ENCODE measurements at places on chromosomes 6 and 20.
A peak's percentile ranks its signal among the peaks of the same experiment; 100 is the strongest.

DNA sequence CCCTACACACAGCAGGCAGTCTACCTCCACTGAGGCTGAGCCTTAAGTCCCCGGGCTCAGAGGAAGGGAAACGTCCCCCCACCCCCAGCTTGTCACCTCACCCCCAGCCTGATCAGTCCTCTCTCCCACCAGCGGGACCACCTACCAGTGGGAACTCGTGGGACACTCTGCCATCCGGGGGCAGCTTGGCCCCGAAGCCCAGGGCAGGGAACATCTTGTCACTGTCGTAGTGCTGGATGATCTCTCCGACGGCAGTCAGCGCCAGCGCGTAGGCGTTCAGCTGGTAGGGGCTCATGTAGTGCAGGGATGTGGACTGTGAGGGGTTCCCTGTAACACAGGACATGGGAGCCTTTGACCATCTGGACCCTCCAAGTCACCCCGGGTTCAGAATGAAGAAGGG lies 48.6 kb downstream of the RAB44 start:
- no peak overlapping the region for H3K27ac ChIP-seq
- H3K4me3 ChIP-seq, result no peak overlapping the region
- no peaks in the 10 kb centered on the region for H3K36me3 ChIP-seq
- DNase-seq, result no peak

GRCh38 chr6:38112181-38112580 lies 292.7 kb downstream of the ZFAND3 start:
- no peaks in the 10 kb centered on the region for H3K36me3 ChIP-seq
- H3K4me1 ChIP-seq, result no peaks in the 10 kb centered on the region
- no peaks in the 10 kb centered on the region for H3K27me3 ChIP-seq

GRCh38 chr6:25253351-25253750 lies 25.8 kb upstream of the CARMIL1 start:
- H3K27me3 ChIP-seq, result no peaks in the 10 kb centered on the region
- H3K27ac ChIP-seq, result no peak overlapping the region
- H3K4me3 ChIP-seq, result no peak overlapping the region
- no peaks in the 10 kb centered on the region for H3K4me1 ChIP-seq
- DNase-seq, result no peak

DNA sequence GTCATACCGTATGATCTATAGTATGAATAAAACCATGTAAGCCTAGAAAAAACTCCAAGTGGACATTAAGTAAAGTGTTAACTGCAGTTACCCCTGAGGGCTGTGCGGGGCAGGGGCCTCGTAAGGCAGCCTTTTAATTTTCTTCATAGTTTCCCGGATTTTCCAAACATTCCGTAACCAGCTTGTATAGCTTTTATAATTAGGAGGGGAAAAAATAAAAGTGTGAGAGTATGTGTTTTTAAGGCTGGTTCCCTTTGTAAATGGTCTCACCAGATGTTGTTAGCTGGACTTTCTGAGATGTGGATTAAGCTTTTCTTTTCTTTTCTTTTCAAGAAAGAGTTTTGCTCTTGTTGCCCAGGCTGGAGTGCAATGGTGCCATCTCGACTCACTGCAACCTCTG lies 7.0 kb downstream of the KIAA1755 start:
- H3K36me3 ChIP-seq, result no peaks in the 10 kb centered on the region
- no peaks in the 10 kb centered on the region for H3K27me3 ChIP-seq
- peak overlapping the region; percentile 67 for H3K27ac ChIP-seq

GRCh38 chr6:3019749-3020320 lies 20.1 kb downstream of the NQO2 start:
- DNase-seq, result no peak
- H3K4me1 ChIP-seq, result peaks cover 6% of the 10 kb centered on the region
- H3K27me3 ChIP-seq, result no peaks in the 10 kb centered on the region
- peaks cover 26% of the 10 kb centered on the region for H3K36me3 ChIP-seq

GRCh38 chr6:100433726-100434435 lies 30.8 kb downstream of the SIM1 start:
- no peak overlapping the region for H3K4me3 ChIP-seq
- H3K36me3 ChIP-seq, result no peaks in the 10 kb centered on the region
- H3K4me1 ChIP-seq, result no peaks in the 10 kb centered on the region
- no peak overlapping the region for H3K27ac ChIP-seq
- no peaks in the 10 kb centered on the region for H3K27me3 ChIP-seq

DNA sequence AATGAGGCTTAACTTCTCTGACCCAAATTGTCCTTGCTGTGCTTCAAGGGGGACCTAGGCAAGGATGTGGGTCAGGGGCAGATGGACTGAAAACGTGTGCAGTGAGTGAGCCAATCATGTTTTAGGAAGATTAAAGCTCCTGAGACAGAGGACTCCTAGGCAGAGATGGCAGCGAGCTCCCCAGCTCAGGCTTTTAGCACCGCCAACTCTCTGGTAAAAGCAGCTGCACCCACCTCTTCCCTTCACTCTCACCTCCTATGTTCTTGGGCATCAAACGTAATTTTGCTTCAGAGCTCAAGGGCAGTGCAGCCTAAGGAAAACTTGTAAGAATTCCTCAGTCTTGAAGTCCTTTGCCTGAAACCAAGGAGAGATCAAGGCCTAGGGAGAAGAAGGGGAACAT lies 10.3 kb downstream of the RPP21 start:
- no peaks in the 10 kb centered on the region for H3K36me3 ChIP-seq
- H3K4me1 ChIP-seq, result no peaks in the 10 kb centered on the region
- no peak overlapping the region for H3K27ac ChIP-seq

DNA sequence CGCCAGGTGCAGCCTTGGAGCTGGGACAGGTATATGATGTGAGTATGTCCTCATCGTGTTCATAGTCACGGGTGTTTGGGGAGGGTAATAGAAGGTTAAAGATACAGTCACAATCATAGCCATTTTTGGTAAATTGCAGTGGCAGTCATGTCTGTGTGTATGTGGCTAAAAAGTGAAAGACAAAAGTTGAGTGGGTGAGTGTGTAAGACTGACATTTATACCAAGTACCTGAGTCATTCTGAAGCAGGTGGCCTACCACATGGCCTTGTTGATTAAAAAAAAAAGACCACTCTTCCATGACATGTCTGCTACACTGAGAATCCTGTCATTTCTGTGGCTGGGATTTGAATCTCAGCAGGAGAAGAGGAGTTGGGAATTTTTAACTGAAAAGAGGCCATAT lies 181.9 kb downstream of the SCP2D1 start:
- no peak overlapping the region for H3K27ac ChIP-seq
- no peaks in the 10 kb centered on the region for H3K27me3 ChIP-seq

DNA sequence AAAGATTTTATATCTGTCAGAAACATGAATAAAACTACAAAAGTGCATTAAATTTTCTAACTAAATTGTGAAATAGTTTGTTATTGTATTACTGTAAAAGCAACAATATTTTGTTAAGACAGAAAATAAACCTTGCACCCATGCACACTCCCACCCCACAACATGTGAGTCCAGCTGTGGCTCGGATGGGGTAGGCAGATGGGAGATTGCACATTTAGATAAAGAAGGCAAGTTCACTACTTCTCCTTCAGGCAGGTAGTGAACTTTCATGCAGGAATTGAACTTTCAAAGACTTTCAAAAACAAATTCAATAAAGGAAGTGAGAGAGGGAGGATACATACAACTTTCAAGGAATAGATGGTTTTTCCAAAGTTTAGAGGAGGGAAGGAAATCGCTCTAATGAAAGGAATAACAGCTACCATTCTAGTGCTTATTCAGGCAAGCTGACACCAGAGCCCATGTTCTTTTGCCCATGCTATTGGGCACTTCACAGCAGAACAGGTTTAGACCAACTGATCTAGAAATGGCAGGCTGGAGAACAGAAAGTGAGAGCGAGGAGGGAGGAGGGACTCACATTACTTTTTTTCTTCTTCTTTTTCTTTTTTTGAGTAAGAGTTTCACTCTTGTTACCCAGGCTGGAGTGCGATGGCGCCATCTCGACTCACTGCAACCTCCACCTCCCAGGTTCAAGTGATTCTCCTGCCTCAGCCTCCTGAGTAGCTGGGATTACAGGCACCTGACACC lies 28.5 kb downstream of the SF3B5 start:
- no peaks in the 10 kb centered on the region for H3K27me3 ChIP-seq
- no peak for DNase-seq
- peaks cover 10% of the 10 kb centered on the region for H3K4me1 ChIP-seq
- no peaks in the 10 kb centered on the region for H3K36me3 ChIP-seq

DNA sequence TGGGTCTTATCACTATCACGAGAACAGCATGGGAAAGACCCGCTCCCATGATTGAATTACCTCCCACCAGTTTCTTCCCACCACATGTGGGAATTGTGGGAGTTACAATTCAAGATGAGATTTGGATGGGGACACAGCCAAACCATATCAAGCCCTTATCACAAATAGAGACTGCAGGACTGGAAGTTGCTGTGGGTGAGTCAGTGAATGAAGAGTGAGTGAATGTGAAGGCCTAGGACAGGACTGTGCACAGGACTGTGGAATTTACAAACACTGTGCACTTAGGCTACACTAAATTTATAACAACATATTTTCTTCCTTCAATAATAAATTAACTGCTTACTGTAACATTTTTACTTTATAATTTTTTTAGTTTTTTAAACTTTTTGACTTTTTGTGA lies 30.2 kb upstream of the BCAS1 start:
- no peaks in the 10 kb centered on the region for H3K4me1 ChIP-seq
- H3K27me3 ChIP-seq, result no peaks in the 10 kb centered on the region
- no peak for DNase-seq
- H3K36me3 ChIP-seq, result no peaks in the 10 kb centered on the region
- H3K27ac ChIP-seq, result no peak overlapping the region
- no peak overlapping the region for H3K4me3 ChIP-seq

- H3K4me3 ChIP-seq, result no peak overlapping the region
- no peaks in the 10 kb centered on the region for H3K27me3 ChIP-seq
- DNase-seq, result no peak
- H3K4me1 ChIP-seq, result no peaks in the 10 kb centered on the region
- H3K36me3 ChIP-seq, result no peaks in the 10 kb centered on the region
These were observed 292.9 kb downstream of the THBS2 start for GRCh38 chr6:168960551-168961263.

- no peak overlapping the region for H3K27ac ChIP-seq
- no peaks in the 10 kb centered on the region for H3K27me3 ChIP-seq
- H3K4me1 ChIP-seq, result no peaks in the 10 kb centered on the region
- no peaks in the 10 kb centered on the region for H3K36me3 ChIP-seq
- no peak overlapping the region for H3K4me3 ChIP-seq
- no peak for DNase-seq
These were observed 51.8 kb downstream of the ELOVL4 start for GRCh38 chr6:79895382-79896074.

GRCh38 chr6:132893772-132894490 lies 79.6 kb downstream of the RPS12 start:
- H3K27me3 ChIP-seq, result no peaks in the 10 kb centered on the region
- no peak for DNase-seq
- no peak overlapping the region for H3K4me3 ChIP-seq
- H3K27ac ChIP-seq, result no peak overlapping the region
- H3K4me1 ChIP-seq, result no peaks in the 10 kb centered on the region

DNA sequence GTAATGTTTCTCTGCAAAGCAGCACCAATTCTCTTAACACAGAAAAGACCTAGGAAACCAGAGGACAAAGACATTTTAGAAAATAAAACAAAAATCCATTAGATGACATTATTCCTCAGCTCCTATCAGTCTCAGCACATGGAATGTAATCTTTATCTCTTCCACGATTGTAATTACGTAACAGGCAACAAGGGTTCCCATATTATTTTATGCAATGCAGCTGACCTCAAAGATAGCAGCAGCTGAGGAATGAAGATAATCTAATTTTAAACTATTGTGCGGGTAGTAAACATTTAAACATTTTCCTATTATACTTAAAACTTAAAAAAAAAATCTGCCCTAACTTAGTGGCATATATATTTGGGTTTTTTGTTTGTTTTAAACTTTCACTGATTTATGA lies 33.0 kb upstream of the PTCHD4 start:
- no peaks in the 10 kb centered on the region for H3K36me3 ChIP-seq
- no peak for DNase-seq
- H3K27me3 ChIP-seq, result no peaks in the 10 kb centered on the region
- no peaks in the 10 kb centered on the region for H3K4me1 ChIP-seq
- no peak overlapping the region for H3K27ac ChIP-seq

DNA sequence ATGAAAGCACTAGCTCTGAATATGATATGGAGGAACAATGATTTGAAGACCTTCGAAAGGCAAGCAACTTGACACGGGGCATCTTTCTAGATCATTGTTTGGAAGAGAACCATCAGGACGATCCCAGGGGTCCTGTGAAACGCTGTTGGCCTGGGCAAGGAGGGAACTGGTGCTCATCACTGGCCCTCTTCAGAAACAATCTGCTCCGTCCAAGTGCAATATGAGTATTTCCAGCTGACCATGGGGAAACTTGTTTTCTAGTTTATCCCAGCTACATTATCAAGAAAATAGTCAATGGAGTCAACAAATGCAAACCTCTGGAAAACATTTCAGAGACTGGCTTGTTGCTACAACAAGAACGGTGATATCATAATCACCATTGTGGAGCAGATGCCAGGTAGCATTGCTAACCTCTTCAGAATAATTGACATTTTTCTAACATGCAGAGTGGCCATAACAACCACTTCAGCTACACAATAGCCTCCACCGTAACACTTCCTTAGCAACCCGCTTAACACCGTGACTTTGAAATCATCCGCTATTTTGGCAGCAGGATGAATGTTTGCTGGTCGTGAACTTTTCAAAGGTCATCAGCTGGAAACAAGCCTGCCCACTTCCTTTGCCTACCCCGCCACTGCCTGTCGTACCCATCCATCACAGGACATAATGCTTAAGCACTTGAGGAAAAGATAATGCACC lies 112.0 kb upstream of the PDE10A start:
- H3K27me3 ChIP-seq, result no peaks in the 10 kb centered on the region
- H3K36me3 ChIP-seq, result no peaks in the 10 kb centered on the region
- H3K27ac ChIP-seq, result no peak overlapping the region
- no peak for DNase-seq
- H3K4me1 ChIP-seq, result no peaks in the 10 kb centered on the region

DNA sequence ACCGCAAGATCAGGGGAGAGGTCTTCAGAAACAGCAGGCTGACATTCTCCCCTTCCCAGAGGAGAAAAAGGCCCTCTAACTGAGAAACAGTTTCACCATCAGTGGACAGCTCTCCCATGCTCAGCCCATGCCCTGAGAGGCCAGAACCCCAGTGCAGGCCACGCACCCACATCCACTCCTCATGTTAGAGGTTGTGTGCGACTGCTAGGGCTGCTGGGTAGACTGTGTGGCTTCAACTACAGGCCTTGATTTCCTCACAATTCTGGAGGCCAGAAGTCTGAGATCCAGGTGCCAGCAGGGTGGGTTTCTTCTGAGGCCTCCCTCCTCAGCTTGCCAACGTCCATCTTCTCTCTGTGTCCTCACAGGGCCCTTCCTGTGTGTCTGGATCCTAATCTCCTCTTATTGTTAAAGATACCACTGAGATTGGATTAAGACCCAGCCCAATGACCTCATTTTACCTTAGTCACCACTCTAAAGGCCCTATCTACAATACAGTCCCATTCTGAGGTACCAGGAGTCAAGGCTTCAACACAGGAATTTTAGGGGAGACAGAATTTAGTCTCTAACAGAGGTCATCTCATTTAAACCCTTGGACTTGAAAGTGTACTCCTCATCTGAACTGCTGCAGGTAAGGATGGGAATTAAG lies 67.7 kb upstream of the CD93 start:
- H3K4me3 ChIP-seq, result no peak overlapping the region
- no peaks in the 10 kb centered on the region for H3K27me3 ChIP-seq
- no peak overlapping the region for H3K27ac ChIP-seq
- peak; percentile 40 for DNase-seq

- H3K27ac ChIP-seq, result peak overlapping the region; percentile 34
- H3K27me3 ChIP-seq, result no peaks in the 10 kb centered on the region
- H3K36me3 ChIP-seq, result no peaks in the 10 kb centered on the region
- DNase-seq, result no peak
These were observed 34.7 kb upstream of the LAMA4 start for GRCh38 chr6:112289038-112289566.

- no peak overlapping the region for H3K27ac ChIP-seq
- H3K36me3 ChIP-seq, result no peaks in the 10 kb centered on the region
- DNase-seq, result no peak
These were observed 1.9 kb upstream of the IRF4 start for GRCh38 chr6:389622-390021.

Data from Peyer's patch (tissue), 4 donors.